Activated T-cell treated with anti-CD3 and anti-CD28 coated beads for 24 hours (primary cell): ENCODE measurements at places on chromosomes 11 and 22.

DNA sequence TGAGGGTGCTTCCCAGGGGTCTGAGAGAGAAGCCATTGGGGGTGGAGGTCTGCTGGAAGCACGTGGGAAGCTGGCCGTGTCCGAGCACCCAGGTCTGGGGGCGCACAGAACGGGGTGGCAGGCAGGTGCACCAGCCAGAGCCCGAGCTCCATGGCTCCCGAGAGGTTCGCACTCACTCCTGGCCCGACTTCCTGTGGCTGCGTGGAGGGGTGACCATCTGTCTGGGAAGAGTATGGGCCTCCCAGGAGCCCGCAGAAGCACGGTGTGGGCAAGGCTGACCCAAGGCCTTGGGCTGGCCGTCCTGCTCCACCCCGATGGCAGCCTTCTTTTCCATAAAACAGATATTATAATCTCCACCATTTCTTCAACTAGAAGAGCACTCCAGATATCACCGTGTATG, 256.0 kb upstream of the B3GAT1 start:
- DNase-seq = no peak

- no peak for DNase-seq
These were observed 23.0 kb downstream of the C22orf23 start for GRCh38 chr22:37930270-37930951.

DNA sequence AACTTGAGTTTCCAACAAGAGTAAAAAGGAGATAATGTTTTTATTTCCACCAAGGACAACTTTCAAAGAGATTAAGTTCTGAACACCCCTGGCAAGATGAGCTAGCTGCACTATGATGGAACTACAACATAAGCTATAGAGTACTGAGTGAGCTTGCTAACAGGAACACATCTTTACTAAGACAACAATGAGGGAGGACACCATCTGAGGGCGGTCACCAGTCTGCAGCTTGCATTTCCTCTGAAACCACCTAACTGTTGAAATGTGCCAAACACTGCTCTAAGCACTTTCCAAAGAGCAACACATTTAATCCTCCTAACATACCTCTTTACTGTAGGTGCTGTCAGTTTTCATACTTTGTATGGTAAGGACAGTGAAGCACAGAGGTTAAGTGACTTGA, 68.4 kb downstream of the TCF20 start:
- DNase-seq = no peak

DNA sequence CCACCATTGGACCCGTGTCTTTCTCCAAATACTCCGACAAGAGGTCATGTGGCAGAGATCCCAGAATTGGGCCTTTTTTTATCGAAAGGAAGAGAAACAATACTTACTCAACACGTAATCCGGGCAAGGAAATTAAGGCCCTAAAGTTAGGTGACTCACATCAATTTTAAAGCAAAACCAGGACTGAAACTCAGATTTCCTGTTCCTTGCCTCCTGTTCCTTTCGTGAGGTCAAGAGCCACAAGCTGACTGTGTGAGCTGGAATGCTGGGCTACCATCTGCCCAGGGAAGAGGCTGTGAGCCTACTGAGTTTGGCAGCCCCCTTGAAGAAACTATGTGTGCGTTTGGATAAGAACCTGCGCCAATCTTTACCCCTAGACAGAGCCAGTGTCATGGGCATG, 27.1 kb upstream of the MRGPRX2 start:
- DNase-seq = no peak

DNA sequence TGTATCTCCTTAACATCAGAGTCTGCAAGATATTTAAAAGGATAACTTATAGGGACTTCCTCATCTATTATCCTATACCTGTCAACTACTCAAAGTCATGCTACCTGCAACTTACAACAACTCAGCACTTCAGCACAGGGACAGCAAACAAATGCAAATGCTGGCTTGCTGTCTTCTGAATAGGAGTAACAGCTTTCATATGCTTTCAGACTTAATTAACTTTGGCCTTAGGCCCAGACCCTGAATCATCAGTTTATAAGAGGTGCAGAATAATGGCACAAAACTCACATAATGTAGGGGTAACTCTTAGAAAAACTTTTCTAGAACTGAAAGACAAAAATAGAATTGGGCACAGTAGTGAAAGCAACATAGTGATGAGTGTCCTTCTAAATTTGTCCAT, 953.4 kb downstream of the DLG2 start:
- DNase-seq = no peak

- peak; percentile 10 for DNase-seq
These were observed 8.7 kb downstream of the SPTBN2 start for GRCh38 chr11:66720223-66720898.

GRCh38 chr22:23074451-23074850, 4.1 kb downstream of the GNAZ start:
- no peak for DNase-seq
